Posterior vena cava (tissue), 2 donors: ENCODE measurements at places on chromosomes 7 and 10. TPM values are rescaled to one million over a fixed set of nuclear protein-coding genes. Genes with fewer than 3 reads are reported as not detected.

SFTPA1 gene
- total RNA-seq, result 0.83 TPM

CRYGN gene
- 1.1 TPM for total RNA-seq

SPDYE11 gene
- total RNA-seq, result not detected

AP1S1 gene
- 22.7 TPM for total RNA-seq

CYP2W1 gene
- total RNA-seq, result not detected

ABCC2 gene
- total RNA-seq, result 2.1 TPM

GAD2 gene
- total RNA-seq, result not detected

CXCL12 gene
- 238 TPM for total RNA-seq

LIPF gene
- total RNA-seq, result not detected

PPP1R9A gene
- 15.5 TPM for total RNA-seq

CYP2C18 gene
- not detected for total RNA-seq

SLC18A2 gene
- total RNA-seq, result 0.81 TPM

ZNF503 gene
- 27.9 TPM for total RNA-seq
